ENCODE measurements at places on chromosomes 2 and 18.

GRCh38 chr2:32715391-32715841, 87.6 kb downstream of the TTC27 start:
- no peak for DNase-seq

DNA sequence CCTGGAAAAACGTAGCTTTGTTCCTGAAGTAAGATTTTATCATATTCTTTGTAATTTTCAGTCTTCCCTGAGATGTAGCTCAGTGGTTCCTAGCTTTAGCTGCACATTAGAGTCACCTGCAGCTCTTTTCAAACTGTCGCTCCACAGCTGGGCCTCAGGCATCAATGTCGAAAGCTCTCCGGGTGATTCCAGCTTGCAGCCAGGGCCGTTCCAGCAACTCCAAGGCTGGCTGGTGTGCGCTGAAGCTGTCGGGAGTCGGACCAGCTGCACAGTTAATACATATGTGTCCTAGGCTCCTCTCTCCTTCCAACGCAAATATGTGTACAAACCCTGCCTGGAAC, 609 bp upstream of the ZNF2 start:
- DNase-seq: no peak

- DNase-seq: no peak
Measured at GRCh38 chr2:112048236-112048592, 6.9 kb upstream of the TMEM87B start.

GRCh38 chr2:215680605-215681598, 245.0 kb upstream of the FN1 start:
- DNase-seq: peak; percentile 21

DNA sequence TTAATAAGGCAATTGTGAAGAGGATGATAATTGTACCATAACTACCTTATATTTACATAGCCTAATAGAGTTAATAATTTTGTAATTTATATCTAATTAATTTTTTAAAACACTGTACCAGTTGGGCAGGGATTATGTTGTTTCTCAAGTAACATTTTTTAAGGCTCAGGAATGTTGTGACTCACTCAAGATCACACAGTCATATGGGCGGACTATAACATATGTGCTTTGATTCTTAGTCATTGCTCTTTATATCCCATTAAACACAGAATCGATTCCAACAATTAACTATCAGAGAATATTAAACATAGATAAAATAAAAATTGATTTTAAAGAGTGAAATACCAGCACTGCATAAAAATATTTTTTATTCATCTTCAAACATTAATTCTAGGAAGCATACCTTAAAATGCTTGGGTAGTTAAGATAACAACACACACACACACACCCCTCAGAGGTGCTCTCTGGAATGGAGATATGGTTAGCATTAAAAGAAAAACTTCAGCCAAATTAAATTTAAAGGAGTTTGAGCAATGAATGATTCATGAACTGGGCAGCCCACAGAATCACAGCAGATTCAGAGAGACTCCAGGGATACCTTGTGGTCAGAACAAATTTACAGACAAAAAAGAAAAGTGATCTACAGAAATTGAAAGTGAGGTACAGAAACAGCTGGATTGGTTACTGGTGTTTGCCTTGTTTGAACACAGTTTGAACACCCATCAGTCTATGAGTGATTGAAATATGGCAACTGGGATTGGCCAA, 869.4 kb upstream of the ID2 start:
- DNase-seq: no peak

- DNase-seq: no peak
Measured at GRCh38 chr2:168211664-168212163, 35.7 kb downstream of the STK39 start.

DNA sequence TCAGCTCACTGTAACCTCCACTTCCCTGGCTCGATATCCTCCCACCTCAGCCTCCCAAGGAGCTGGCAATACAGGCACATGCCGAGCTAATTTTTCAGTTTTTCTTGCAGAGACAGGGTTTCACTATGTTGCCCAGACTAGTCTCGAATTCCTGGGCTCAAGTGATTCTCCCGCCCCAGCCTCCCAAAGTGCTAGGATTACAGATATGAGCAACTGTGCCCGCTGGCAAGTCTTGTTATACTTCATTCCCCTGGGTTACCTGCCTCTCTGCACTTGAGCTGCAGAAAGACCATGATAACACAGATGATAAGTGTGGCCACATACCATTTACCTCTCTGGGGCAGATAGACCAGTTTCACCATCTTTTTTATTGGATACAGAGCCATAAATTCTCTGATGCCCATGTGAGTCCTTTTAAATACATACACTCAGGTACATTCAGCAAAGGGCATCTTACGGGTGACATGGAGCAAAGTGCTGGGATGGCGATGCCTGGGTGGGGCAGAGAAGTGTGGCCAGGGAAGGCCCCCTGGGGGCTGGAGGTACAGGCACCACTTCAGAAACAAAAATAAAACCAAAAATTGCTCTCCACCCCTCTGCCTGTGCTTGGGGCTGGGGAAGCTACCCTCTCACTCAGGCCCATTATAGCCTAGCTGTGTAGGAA, 20.4 kb downstream of the CCT7 start:
- DNase-seq: no peak

GRCh38 chr2:196821195-196821594, 12.0 kb upstream of the C2orf66 start:
- no peak for DNase-seq

DNA sequence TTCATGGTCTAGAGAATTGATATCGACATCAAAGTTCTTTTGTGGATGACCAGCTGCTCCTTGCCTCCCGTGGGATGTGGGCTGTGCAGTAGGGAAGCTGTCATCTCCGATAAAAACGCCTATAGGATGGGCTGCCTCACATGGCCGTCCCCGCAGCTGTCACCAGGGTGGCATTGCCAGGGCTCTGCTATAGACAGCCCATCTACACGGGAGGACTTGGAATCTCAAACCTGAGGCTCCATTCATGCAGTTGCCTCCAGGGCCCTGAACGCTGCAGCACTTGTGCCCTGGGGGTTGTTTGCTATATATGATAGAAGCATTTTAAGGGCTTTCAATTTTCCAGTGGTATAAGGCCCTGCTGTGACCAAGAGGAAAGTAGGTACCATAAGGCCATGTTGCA, 183.1 kb downstream of the MYCN start:
- DNase-seq: no peak

DNA sequence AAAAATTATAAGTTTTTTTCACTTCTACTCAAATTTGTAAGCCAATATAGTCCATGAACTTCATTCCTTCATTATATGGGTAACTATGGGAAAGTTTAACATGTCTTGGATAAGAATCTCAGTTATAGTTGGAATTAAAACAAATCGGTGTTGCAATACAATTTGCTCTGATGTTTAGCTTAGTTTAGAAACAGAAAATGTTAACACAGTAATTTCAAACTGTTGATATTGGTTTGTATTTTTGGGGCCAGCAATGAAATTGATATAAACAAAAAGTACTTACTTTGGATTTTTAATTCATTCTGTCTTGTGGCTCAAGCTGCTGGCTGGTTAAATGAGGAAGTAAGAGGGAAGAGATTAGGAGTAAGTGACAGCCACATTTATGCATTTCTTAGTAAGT, 368.5 kb upstream of the NT5C1B start:
- DNase-seq: no peak

- DNase-seq: no peak
Measured at GRCh38 chr2:147531269-147531668, 313.6 kb upstream of the ACVR2A start.

- DNase-seq: no peak
Measured at GRCh38 chr2:7071916-7072556, 154.8 kb downstream of the RNF144A start.

DNA sequence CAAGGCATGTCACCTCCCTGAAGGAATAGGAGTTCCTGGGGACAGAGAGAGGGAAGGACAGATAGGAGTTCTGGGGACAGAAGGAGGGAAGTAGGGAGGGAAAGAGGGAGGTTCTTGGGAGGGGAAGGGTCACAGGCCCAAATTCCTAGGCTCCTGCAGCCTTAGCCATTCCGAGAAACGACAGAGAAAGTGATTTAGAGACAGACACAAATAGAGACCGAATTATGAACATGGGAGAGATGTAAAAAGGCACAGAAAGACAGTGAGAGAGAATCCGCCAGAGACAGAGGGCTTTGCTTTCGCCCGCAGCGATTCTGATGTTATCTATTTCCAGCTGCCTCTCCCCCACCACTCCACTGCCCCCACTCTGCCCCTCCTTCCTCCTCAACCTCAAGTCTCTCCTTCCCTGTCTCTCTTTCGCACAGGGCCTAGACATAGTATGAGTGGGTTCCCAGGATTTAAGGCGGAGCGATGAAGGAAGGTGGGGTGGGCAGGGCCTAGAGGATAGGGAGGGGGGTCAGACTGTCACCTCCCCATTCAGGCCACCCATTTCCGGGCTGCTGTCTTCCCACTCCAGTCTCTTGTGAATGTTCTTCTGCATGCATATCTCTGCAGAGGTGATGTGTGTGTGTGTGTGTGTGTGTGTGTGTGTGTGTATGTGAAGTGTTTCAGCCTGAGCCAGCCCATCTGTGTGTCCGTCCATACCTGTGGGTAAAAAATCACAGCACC, 3.3 kb upstream of the WNT6 start:
- no peak for DNase-seq

DNA sequence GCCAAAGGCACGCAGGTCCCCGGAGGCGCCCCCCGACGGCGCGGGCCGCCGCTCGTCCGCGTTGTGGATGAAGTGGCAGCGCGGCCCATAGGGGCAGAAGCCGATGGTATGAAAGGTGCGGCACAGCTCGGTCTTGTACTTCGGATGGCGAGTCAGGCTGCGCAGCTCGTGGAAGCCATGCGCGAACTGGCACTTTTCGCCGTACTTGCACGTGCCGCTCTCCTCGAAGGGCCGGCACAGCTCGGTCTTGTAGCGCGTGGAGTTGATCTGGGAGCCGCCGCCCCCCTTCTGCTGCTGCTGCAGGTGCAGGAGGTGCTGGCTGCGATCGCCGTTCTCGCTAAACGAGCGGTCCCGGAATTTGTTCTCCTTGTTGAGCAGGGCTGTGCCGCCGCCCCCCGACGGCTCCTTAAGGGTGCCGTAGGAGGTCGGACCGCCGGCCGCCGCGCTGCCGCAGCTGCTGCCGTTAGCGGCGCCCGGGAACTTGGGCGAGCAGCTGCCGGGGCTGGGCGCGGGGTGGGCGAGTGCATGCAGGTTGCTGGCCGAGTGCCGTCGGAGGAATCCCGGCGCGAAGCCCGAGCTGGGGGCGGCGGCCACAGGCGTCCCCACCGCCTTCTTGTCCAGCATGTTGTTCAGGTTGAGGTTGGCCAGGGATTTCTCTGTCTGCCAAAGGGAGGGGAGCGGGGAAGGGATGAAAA, 1.2 kb downstream of the ZFP36L2 start:
- DNase-seq: peak; percentile 54

DNA sequence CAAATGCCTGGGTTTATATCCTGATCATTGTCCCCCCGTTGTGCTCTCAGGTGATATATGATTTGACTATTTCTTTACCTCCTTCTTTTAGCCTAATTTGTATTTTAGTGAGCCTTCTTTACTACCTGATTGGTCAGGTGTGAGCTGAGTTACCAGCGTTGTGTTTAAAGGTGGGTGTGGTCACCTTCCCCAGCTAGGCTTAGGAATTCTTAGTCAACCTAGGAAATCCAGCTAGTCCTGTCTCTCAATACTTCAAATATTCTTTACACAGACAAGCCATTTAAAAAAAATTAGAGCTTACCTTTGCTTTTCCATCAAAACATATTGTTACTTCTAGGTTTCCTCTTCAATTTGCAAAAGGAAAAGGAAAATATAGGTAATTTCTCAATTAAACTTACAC, 30.2 kb downstream of the KYNU start:
- no peak for DNase-seq

- DNase-seq: no peak
Measured at GRCh38 chr2:120517751-120518469, 172.0 kb downstream of the INHBB start.
